ENCODE measurements at places on chromosomes 7 and 10.
A peak's percentile ranks its signal among the peaks of the same experiment; 100 is the strongest.

DNA sequence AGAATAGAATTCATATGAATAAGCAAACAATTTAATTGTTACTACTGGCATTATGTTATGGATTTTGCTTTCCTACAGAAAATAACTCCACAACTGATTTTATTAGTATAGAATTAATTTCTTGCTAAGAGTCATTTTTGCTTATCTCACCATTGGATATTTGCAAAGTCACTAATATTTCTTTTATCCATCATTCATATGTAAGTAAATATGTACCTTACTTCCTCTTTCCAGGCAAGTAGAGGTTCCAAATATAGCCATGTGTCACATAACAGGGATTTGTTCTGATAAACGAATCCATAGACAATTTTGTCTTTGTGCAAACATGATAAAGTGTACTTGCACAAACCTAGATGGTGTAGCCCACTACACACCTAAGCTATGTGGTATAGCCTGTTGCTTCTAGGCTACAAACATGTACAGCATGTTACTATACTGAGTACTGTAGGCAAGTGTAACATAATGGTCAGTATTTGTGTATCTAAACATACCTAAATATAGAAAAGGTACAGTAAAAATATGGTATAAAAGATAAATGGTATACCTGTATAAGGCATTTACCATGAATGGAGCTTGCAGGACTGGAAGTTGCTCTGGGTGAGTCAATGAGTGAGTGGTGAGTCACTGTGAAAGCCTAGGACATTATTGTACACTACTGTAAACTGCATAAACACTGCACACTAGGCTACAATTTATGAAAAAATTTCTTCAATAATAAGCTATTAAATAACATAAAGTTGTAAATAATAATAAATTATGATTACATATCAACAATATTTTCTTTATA is 18.3 kb downstream of the KLLN start:
- DNase-seq: peak; percentile 21

DNA sequence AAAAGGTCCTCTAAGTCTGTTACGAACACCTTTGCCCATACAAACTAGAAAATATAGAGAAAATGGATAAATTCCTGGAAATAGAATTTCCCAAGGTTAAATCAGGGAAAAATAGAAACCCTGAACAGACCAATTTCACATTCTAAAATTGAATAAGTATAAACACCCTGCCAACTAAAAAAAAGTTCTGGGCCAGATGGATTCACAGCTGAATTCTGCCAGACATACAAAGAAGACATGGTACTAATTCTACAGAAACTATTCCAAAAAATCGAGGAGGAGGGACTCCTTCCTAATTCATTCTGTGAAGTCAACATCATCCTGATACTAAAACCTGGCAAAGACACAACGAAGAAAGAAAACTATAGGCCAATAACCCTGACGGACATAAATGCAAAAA is 400.4 kb upstream of the SEMA3A start:
- DNase-seq: no peak

- DNase-seq: no peak
Observed at GRCh38 chr10:89549510-89549909, 14.1 kb upstream of the SLC16A12 start.

DNA sequence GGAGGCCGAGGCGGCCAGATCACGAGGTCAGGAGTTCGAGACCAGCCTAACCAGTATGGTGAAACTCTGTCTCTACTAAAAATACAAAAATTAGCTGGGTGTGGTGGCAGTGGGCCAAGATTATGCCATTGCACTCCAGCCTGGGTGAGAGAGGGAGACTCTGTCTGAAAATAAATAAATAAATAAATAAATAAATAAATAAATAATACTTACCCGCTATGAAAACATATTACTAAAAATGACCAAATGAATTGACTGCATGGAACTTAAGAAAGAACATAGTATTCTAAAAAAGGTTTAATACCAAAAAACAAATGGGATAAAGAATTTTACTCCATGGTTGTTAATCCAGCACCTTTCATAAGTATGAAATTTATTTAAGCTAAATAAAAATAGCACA is 305.0 kb downstream of the GATA3 start:
- DNase-seq: no peak

DNA sequence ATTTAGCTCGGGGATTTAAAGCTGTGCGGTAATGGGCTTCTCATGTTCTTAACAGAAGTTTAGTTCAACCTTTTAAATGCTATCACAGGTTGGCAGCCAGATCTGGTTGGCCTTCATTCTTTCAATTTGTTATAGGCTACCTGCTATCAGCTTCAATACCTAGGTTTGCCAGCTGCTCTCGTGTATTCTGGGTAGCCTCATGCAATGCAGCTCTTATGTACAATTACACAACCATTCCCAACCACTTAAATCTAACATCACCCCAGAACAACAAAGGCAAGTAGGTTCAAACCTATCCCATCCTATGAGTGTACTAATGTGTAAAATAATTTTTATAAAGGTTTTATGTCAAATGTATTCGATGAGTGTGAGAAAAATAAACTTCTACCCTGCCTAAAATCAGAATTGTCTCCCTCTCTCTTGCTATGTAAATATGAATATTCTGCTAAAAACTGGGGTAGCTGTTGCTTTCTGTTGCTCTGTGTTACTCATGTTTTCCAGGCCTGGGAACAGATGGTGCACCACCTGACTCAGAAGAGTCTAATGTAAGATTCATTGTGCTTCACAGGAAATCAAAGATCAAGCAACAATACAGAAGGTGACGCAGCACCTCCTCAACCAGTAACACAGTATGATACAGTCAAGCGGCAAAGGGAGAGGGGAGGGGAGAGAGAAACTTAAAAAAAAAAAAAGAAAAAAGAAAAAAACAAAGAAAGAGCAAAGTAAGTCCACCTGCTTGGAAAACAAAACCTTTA is 188.6 kb downstream of the ETV1 start:
- no peak for DNase-seq

DNA sequence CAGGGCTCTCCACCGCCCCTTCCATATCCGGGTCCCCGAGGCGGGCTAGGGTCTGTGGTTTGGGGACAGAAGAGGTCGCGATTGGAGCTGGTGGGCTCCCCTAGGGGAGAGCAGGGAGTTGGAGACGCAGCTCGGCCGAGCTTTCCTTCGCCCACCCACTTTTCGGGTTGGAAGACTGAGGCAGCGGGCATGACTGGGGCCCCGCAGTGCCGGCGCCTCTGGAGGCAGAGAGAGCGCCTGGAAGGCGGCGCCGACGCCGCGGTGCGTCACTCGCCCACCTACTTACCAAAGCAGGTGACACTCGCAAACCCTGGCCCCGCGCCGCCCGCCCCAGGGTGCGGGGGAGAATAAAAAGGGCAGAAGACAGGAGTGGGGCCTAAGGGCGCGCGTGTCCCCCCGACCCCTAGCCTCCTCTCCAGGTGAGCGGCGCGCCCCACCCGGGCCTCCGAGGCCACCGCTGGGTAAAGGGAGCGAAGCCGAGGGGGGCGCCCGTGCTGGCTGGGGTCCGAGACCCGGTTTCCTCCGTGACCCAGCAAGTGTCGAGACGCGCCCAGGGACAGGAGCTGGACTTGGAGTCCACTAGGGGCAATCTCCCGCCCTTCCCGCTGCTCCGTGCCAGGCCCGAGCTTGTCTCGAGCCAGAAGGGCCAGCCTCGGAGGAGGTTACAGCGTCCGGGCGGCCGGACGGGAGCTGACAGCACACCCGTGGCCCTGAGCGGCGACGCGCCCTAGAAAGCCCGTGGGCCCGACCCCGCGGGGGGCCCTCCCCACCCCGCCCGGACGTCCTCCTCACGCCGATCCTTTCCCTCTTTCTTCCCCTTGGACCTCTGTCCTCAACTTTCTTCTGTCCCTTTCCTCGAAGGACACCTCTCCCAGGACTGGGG is 34.4 kb upstream of the GRID1 start:
- DNase-seq: peak; percentile 79

GRCh38 chr7:137895301-137896221 is 48.8 kb upstream of the DGKI start:
- DNase-seq: peak; percentile 43

- DNase-seq: no peak
Observed at GRCh38 chr10:130484468-130485180, 348.4 kb downstream of the GLRX3 start.

- DNase-seq: peak; percentile 16
Observed at GRCh38 chr10:62852961-62853702, 37.0 kb upstream of the EGR2 start.

DNA sequence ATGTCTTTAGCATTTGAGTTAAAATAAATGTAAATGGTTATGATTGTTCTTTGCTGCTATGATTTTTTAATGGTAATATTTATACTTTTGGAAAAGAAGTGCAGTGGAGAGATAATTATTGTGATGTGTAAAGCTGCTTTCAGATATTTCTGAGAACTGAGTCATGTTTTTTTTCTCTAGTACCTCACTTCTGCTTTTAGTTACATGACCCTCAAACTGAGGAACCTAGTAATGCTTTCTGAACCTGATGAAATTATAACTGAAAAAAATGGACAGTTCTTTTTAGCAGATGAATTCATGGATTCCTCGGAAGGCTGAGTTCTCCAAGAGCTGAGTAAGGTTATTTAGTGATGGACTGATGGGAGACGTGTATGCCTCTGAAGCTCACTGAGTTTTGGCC is 167.8 kb downstream of the CDCA7L start:
- DNase-seq: no peak

DNA sequence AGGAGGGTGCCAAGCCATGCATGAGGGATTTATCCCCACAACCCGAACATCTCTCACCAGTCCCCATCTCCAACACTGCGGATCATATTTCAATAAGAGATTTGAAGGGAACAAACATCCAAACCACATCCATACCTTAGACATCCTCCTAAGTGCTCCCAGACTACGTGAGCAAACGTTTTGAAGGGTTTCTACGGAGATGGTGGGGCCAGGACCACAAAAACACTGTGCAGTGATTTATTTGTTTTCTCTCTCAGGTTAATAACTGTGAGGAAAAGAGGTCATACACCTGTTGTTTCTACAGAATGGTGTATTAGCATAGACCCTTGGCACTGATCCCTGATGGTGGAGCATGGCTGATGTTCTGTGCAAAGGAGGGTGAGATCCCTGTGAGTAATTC is 277.8 kb downstream of the FRMD4A start:
- DNase-seq: no peak

- no peak for DNase-seq
Observed at GRCh38 chr7:90455163-90456030, 14.0 kb upstream of the PTTG1IP2 start.

GRCh38 chr10:26715137-26715487 is 17.6 kb downstream of the PDSS1 start:
- DNase-seq: no peak

DNA sequence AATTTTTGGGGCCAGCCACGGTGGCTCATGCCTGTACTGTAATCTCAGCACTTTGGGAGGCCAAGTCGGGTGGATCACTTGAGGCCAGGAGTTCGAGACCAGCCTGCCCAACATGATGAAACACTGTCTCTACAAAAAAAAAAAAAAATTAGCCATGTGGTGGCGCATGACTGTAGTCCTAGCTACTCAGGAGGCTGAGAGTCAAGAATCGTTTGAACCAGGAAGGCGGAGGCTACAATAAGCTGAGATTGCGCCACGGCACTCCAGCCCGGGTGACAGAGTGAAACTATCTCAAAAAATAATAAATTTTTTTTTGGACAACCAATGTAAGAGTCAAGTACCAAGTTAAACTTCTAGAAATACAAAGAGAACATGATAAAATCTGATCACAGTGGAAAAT is 164.6 kb downstream of the AVL9 start:
- DNase-seq: no peak

DNA sequence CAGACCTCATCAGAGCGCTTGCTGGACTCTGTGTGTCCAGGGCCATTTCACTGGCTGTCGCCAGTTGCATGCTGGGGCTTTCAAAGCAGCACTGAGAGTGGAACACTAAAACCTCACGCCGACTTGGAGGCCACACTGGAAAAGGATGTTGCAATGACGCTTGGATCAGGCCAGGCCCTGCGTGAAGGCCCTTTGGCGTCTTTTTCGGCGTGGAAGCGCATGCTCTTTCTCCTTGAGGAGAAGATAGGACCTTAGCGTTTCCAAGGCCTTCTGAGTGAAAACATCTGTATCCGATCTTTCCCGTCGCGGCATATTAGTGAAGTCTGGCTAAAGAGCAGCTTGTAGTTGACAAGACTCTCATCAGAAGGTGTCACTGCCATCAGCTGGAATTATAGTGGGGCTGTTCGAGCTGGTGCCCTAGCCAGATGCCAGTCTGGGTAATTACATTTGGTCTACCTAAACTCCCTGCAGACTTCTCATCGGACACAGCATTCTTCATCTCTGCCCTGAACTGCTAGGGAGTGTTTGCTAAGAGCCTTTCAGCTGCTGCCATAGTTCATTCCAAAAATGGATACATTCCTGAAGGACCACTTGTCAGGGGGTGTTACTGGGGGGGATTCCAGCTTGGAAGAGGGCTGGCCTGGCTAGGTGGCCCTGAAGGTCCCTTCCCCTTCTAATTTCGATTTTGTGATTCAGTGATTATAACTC is 167.7 kb upstream of the TCF7L2 start:
- DNase-seq: no peak

- no peak for DNase-seq
Observed at GRCh38 chr10:103839872-103840739, 15.3 kb downstream of the SH3PXD2A start.

- no peak for DNase-seq
Observed at GRCh38 chr7:157405914-157406810, 69.4 kb downstream of the DNAJB6 start.

- no peak for DNase-seq
Observed at GRCh38 chr10:266974-267425, 131.7 kb downstream of the ZMYND11 start.

GRCh38 chr7:96088579-96088978 is 233.3 kb downstream of the SLC25A13 start:
- no peak for DNase-seq

DNA sequence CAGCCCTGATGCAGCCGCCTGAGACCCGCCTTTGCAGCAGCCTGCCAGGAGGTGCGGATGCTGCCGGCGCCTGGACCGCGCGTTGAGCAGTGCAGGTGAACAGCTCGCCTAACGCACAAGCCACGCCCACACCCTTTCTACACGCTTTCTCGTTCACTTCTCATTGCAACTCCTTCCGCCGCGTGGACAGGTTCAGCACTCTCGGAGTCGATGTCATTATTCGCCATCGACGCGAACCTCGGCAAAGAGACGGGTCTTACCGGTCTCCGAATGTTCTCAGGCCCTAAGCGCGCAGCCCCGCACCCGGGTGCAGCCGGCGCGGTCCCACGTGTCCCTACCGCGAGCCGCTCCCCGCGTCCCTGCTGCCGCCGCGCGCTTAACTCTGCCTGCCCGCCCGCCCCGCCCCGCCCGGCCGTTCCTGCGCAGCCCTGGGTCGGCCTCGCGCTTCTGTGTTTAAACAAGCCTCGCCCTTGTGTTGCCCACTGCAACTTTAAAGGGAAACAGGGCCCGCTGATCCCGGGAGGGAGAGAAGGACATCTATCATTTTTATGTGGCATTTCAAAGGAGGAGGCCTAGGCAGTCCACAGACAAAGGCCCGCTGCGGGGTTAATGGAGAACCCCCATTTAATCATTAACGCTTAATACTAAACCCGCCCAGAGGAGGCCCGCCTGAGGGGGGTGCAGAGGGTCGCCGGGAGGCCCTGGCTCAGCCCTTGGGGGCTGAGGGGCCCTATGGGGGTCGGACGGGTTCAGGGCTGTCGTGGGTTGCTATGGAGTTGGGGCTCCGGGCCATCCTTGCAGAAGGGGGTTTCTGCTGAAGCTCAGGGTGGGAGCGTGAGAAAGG is 128.5 kb downstream of the WDR11 start:
- peak; percentile 30 for DNase-seq

- no peak for DNase-seq
Observed at GRCh38 chr7:99451936-99452335, 13.2 kb downstream of the CPSF4 start.

- no peak for DNase-seq
Observed at GRCh38 chr7:21401944-21402343, 25.9 kb upstream of the SP4 start.

GRCh38 chr10:80264081-80265056 is 25.1 kb downstream of the MAT1A start:
- no peak for DNase-seq
